Cardiac fibroblast (primary cell): ENCODE measurements at places on chromosomes 7 and 10.
A peak's percentile ranks its signal among the peaks of the same experiment; 100 is the strongest.

DNA sequence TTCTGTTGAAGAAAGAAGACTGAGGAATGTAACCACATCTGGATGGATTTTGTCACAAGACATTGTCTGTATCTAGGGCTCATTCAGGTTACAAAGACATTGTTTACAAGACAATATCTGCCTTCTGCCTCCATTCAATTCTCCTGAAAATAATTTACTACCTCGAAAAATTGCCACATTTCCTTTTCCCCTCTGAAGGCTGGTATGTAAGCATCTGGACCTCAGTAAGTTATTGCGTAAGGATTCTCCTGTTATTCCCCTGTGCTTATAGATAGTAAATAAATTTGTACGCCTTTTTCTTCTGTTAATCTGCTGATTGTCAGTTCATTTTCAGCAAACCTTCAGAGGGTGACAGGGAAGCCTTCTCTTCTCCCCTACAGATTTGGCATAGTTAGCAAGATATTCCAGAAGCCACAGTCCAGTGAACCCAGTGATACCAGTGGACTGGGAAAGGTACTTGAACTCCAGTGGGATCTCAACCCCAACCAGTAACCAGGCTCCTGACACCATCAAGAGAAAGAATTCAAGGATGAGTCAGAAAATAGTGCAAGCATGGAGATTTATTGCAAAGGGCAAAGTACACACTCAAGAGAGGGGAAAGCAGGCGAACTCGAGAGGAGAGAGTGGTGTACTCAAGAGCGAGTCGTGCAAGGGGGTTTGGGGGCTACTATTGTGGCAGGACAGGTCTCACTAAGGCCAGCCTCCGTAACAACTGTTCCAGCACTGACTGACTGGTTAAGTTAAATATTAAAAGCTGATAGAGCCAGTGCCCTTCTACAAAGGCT lies 706.9 kb upstream of the GHITM start:
- peak; percentile 12 for DNase-seq

GRCh38 chr10:124251317-124252065 lies 158.1 kb upstream of the CHST15 start:
- DNase-seq = no peak

GRCh38 chr7:5594616-5595544 lies 171.2 kb upstream of the TNRC18 start:
- peak; percentile 52 for DNase-seq

GRCh38 chr10:130729876-130730275 lies 581.6 kb downstream of the TCERG1L start:
- DNase-seq = no peak

DNA sequence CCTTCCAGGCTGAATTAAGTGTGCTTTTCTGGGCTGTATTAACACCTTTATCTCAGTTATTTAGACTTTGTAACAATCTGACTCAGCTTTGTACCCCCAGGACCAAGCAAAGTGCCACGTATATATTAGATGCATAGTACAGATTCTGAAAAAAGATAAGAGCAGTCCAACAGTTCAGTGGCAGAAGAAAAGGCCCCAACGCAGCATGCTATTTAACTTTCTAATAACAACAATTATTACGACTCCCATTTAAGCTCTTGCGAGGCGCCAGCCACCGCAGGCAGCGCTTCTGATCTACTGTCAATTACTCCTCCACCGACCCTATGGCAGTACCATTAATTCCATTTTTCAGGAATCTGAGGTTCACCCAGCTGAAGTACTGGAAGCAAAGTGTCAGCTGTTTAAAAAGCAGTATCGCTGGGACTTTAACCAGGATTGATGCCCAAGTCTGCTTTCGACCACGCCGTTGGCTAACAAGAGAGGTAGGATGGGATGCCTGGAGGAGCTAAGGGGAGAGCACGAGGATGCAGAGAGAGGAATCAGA lies 638 bp downstream of the LIPA start:
- DNase-seq = no peak

- no peak for DNase-seq
Measured at GRCh38 chr10:97182288-97182990, 3.3 kb downstream of the SLIT1 start.

DNA sequence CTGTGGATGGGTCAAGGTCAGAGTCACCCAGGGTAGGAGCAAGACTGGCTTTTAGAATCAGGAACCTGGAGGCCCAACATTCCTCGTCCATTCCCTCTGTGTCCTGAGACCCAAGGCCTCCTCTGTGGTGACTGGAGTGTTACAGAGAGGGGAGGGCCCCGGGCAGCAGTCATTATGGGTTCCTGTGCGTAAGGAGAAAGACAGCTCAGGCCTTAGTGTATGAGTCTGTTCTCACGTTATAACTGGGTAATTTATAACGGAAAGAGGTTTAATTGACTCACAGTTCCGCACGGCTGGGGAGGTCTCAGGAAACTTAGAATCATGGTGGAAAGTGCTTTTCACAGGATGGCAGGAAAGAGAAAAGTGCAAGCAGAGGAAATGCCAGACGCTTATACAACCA lies 422.3 kb downstream of the TCERG1L start:
- no peak for DNase-seq

DNA sequence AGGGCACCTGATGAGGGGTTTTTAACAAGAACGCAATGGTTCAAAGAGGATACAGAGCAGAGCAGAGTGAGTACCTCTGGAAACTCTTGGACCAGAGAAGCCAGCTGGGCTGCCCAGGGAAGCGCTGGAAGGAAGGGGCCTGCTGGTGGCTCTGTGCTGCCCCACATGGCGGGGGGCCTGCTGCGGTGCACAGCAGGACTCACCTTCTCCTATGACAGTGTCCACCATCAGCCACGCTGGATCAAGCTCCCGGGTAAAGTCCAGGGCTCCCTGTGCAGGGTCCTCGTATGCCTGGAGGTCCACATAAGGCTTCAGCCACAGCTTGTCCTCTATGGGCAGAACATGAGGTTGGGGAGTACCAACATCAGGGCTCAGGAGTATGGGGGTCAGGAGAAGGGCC lies 12.5 kb downstream of the EPHA1 start:
- no peak for DNase-seq

DNA sequence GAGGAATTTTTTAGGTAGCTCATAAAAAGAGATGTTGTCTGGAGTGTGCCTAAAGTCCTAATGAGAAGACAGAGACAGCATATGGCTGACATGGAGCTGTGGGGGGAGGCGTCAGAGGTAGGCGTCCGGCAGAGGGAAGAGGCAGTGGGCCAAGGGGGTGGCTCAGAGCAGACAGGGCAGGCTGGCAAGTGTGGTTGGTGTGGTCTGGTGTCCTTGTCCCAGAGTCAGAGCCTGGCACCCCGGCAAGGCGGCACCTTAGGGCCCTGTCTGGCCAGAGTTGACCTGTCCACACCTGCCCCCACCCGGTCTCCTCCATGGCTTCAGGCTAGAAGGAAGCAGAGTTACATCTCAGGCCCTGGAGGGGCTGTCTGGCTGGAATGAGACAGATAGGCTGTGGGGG lies 220.3 kb upstream of the ZNF32 start:
- no peak for DNase-seq

- peak; percentile 27 for DNase-seq
Measured at GRCh38 chr10:127195571-127196281, 665 bp downstream of the INSYN2A start.

DNA sequence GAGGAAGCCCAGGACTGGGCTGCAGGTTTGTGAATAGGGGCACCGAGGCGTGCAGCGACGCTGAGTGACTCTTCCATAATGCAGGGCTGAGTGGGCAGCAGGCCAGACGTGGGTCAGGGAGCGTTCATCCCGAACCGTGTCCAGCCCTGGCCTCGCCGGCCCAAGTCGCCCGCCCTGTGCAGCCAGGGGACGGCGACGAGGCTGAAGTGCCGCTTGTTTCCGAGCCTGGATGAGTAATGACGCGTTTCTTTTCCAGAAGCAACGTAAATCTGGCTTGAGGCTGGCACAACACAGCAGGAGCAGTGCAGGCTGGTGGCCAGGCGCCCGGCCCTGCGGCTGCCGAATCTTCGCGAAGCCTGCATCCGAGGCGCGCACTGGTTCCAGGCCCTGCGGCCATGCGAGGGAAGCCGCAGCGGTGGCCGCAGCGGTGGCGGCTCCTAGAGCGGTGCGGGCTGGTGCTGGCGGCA lies 74.0 kb upstream of the SEC61G start:
- DNase-seq = no peak

DNA sequence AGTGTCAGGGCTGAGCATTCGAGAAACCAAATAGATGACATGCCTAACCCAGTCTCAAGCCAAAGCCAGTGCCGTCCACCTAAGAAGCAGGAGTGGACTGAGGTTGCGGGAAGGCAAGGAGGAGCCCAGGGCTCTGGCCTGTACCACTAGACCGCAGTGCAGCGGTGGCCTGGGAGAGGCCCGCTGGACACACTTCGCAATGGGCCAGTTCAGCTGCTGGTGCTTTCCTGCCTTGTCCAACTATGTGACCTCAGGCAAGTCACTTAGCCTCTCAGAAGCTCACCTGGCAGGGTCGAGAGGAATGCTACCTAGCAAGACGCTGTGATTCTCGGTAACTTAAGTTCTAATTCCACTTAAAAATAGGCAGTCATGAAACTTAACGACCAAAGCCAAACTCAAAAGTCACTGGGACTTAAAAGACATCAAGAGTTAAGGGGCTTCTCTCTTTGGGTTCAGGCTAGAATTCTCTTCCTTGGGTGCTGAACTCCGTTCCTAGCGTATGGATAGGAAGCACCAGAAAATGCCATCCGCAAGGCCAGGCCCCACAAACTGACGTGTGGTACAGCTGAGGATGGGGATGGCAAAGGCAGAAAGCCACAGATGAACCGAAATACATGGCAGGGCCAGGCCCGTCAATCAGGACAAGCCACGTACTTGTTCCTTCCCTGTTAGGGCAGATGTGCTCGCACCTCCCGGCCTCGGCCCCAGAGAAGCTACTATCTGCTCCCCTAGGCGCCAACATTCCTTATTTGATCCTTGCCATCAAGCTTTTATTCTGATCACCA lies 34.2 kb downstream of the CTBP2 start:
- no peak for DNase-seq

DNA sequence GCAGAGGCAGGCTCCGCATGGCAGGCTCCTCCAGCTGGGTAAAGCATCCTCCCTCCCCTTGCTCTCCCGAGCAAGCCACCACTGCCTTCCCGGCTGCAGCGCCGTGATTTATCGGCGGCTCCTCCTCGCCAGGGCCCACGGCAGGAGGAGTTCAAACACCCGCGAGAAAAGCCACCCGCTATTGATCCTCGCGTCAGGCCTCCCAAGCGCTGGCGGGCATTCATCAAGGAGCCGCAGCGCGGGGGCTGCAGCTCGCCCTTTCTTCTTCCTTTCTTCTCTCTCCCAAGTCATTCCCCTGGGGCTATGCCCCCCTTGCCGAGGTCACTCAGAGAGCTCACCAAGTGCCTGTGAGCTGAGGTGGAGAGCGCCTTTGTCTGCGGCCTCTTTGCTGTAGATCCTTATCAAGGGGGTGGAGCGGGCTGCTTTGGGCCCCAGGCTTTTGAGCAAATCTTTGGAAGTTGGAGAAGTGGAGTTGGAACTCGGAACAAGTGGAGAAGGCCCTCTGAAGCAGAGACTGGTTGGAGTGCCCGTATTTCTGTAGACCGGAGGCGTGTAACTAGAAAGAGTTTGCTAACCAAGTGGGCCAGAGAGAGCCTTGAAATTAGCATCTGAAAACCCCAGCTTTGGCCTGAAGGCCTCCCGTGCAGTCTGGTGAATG lies 107.2 kb upstream of the PPIF start:
- DNase-seq = no peak

GRCh38 chr7:76262683-76263402 lies 39.6 kb upstream of the HSPB1 start:
- peak; percentile 72 for DNase-seq
